Hepatic stellate cell (primary cell): ENCODE measurements at places on chromosomes 13 and 19.

DNA sequence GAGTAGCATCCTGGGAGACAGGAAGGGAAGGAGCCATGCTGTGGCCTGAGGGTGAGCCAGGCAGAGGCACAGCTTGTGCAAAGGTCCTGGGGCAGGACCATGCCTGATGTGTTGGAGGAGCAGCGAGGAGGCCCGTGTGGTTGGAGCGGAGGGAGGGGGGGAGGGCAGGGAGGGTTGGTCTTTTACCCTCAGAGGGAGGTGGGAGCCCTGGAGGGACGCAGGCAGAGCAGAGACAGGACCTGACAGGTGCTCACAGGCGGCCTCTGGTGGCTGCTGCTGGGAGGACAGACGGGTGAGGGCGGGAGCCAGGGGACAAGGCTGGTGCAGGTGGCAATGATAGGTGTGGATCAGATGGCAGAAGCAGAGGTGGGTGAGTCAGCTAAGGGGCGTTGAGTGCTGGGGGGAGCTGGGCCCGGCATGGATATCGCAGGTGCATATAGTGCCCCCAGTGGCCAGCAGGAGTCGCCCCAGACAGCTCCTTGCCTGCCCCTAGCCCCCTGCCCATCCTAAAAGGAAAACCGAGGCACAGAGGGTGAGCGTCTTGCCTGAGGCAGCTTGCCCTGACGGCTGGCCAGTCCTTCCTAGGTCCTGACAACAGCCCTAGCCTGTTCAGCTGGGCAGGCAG, 9.8 kb upstream of the GNA15 start:
- peak; percentile 68 for DNase-seq

DNA sequence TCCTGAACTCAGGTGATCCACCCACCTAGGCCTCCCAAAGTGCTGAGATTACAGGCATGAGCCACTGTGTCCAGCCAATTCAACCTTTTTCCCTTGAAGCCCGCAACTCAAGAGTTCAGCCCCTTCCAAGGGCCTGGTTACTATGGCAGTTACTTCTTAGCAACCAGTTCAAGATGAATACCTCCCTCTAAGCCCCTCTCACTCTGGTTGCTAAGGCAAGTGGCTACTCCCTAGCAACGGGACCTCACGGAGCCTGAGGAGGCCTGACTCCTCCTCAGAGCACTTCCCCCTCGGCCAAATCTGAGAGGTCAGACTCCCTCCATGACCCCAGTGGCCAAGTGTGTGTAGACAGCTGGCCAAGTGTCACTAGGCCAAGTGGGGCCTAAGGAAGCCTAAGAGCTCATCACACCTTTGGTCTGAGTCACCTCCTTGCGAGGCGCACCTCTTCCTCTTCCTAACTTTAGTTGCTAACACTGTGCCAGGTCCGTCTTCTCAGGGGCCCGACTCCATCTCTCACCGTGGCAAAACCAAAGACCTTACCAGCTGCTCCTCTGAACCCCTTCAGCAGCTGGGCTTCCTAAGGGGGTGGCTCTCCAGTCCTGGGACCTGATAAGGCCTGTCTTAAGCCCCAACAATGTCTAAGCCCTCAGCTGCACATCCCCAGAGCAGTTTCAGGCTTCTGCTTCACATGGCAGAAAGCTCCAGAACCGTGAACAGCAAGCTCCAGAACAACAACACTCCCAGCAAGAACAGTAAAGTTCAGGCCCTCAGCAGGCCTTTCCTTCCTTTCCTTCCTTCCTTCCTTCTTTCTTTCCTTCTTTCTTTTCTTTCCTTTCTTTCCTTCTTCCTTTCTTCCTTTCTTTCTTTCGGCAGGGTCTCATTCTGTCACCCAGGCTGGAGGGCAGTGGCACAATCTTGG, 9.6 kb downstream of the CD37 start:
- no peak for DNase-seq

- no peak for DNase-seq
Observed at GRCh38 chr13:44280456-44280855, 93.2 kb upstream of the SERP2 start.

DNA sequence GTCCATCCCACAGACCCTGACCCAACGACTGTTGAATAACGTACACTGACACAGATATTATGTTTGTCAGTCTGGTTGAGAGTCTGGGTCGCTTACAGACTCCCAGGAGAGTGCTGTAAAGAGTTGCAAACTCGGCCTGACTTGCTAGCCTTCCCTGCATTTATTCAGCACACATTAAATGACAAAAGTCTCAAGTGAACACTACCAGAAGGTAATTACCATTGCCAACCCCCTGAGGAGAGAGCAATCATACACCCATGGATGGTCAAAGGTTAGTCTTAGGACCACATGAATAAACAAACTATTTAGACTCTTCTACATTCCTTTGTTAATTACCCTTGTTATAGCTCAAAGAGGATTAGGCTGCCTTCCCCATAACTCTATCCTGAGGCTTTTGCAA, 1048.6 kb downstream of the PCDH17 start:
- DNase-seq = no peak

- DNase-seq = no peak
Observed at GRCh38 chr19:51724543-51724942, 752 bp upstream of the HAS1 start.

DNA sequence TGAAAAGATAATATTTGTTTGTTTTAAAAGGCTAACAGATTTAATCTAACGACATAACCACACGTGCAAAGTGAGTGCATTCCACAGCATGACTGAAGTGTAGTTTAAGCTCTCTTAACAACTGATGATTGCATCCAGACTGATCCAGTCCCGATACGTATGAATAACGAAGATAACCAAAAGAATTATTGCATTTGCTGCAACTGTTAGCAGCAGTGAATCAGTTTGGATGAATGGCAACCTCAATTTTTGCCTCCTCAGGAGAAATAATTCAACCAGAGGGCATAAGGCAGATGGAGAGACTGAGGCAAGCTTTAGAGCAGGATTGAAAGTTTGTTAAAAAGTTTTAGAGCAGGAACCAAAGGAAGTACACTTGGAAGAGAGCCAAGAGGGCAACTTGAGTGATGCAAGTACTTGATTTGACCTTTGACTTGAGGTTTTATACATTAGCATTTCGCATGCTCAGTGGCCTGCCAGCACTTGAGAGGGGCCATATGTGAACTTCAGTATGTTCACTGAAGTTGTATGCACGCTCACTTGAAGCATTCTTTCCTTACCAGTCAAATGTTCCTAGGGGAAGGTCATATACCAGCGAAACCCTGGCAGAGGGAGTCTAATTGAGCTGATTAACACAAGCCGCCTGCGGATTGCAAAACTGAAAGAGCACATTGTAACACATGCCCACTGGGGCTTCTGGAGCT, 835.0 kb upstream of the PCDH20 start:
- no peak for DNase-seq

- DNase-seq = no peak
Observed at GRCh38 chr19:42116308-42117075, 15.8 kb downstream of the POU2F2 start.

DNA sequence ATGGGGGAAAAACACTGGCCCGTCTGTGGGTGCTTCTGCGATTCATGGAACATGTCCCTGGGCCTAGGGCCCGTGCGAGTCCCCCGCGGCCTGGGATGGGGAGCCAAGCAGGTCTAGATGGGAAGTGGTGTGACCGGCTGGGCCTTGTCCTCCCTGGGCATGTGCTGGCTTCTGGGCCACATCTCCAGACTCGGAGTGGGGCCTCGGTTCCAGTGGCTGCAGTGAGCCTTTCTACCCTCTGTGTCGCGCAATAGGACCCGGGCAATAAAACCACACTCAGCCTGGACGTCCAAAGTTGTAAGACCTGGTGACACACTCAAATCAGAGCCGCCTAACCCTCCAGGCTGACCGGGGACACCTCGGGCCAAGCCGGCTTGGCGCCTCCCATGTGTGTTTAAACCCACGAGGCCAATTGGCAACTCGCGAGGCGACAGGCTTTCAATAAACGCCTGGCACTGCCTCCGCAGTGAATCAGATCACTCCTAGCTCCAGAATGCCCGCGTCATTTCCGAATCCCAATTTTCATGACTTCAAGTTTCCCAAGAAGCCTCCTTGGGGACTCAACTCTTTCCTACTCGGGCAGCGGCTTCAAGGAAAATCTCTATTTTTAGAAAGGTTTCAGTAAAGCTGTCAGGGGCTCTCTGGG, 57.3 kb downstream of the KLF2 start:
- DNase-seq = peak; percentile 82

DNA sequence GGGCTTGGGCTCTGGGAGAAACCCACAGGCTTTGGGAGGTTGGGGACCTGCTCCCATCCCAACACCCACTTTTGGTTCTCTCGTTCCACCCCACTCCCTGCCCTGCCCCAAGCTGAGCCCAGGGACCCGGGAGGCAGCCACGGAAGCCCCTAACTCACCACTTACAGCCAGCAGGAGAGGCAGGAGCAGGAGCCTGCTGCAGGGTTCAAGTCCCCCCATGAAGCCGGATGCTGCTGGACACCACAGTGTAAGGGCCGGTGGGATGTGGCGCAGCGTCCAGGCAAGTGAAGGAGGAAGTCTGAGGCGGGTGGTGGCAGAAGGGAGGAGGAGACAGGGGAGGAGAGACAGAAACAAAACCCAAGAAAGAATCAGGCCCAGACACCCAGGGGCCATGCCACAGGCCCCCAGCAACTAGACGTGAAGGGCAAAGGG, at the start of gene TYROBP:
Gene TYROBP (minus strand): TSS at position 286 of the 432 bp plus-strand sequence. CDS start 67 bp downstream, at position 219.
- no peak for DNase-seq

DNA sequence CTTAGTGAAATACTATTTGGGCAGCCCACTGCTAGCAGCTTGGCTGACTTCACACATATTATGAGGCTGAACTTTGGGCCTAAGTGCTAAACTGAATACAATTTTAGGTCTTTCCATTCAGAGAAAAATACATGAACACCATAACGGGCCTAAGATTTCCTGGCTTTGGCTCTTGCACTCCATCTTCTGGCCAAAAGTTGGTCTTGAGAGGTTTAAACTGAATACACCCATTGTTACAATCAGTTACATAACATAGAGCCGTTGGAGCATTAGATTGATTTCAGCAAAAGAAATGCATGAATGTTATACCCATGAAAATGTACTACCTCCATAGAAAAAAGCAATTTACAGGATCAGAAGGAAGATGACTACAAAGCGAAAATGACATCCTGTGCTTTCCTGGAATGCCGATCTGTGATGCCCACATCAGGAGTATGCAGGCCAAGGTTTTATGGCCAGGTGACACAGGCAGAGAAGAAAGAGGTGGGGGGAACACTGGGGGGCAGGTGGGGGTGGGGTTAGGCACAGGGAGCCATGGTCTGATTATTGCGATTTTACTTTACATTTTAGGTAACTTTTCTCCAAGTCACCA, 11.1 kb upstream of the SHISA2 start:
- DNase-seq = peak; percentile 22

- DNase-seq = no peak
Observed at GRCh38 chr19:30997222-30997621, 352.0 kb downstream of the TSHZ3 start.

DNA sequence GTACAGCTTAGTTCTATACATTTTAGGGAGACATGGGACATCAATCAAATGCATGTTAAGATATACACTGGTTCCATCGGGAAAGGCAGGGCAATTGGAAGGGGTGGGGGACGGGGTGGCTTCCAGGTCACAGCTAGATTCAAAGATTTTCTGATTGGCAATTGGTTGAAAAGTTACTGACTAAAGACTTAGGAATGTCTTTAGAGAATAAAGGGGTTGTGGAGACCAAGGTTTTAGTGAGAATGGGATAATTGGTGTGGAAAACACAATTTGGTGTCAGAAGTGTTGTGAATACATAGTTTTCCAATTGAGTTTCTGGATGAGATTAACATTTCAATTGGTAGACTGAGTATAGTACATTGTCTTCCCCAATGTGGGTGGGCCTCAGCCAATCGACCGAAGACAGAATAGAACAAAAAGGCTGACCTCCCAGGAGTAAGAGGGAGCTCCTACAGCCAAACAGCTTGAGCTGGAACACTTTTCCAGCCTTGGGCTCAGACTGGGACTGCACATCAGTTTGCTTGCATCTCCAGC, 988 bp upstream of the CCDC169 start:
- DNase-seq = no peak
